ENCODE measurements at places on chromosomes 16 and 17.

DNA sequence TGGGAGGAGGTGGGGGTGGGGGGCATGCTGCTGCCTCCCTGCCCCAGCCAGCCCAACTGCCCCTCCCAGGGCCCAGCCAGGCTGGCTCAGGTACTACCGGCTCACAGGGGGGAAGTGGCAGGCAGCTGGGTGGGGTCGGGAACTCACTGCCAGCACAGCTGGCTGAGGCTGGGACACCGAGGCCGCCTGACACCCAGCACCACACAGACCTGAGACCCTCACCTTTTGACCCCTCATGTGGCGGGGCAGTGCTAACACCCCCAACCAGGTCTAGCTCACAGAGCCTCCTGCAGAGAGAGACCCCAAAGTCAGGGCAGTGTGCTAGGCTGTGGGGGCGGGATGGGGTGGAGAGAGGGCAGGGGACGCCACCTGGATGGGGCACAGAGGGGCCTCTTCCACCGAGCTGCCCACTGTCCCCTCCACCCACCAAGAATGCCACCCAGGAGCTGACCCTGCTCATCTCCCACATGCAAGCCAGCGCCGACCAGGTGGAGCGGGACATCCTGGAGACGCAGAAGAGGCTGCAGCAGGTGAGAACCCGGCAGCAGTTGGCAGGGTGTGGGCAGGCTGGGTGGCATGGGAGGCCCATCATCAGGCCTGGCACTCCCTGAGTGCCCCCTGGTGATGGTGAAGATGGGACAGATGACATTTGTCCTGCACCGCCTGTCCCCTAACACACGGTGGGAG is 3.0 kb downstream of the EVPLL start:
- DNase-seq = no peak

GRCh38 chr17:63120406-63120805 is 154.4 kb downstream of the TANC2 start:
- no peak for DNase-seq

DNA sequence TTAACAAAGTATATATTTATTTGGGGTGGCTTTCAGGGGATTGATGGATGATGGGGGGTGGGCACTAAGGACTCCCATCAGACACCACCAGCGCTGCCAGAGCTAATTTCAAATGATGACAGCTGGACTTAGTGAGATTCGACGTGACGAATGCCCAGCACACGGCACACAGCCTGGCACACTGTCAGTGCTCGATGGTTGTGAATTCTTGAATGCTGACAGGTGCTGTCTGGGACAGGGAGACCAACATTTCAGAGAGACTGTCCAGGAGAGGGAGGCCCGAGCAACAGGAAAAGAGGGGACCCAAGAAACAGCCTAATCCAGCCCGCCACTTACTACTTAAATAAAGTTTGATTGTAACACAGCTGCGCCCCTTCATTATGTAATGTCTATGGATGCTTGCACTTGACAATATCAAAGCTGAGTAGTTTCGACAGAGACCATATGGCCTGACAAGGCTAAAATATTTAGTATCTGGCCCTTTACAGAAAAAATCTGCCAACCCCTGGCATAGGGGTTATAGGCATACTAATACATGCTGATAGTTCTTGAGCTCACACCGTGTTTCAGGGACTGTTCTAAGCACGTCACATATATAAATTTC is 6.2 kb upstream of the MPRIP start:
- no peak for DNase-seq

- no peak for DNase-seq
Observed at GRCh38 chr17:55368706-55369105, 52.9 kb downstream of the MMD start.

DNA sequence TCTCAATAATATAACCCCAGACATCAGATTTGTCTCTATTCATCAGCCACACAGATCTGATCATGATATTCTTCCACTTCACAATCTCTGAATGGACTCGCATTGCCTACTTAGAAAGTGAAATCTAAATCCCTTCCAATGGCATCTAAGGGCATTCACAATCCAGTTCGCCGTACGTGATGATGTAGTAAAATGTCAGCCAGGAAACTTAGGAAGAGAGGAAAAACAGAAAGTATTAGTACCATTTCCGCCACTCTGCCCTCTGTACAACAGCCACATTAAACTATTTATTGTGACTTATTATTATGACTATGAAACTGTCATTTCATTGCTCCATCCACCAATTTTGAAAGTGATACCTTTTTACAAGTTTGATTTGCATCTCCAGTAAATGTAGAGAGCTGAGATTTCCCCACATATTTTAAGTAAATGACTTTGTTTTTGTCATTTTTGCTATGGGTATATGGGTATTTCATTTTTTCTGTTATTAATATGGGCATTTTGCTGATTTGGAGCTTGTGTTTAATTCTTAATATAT is 69.4 kb upstream of the SMIM36 start:
- DNase-seq = no peak

- no peak for DNase-seq
Observed at GRCh38 chr17:75844530-75845057, 390 bp upstream of the UNC13D start.

DNA sequence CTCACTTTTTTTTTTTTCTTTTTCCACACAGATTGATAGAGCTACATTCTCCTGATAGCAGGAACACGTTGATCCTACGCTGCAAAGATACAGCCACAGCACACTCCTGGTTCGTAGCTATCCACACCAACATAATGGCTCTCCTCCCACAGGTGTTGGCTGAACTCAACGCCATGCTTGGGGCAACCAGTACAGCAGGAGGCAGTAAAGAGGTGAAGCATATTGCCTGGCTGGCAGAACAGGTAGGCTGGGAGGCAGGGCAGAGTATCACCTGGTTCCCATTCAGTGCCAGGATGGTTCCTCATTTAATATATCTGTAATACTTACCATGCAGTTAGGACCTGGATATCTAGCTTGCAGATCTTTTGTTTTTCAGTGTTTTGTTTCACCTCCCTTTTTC is 51.1 kb upstream of the VPS4A start:
- no peak for DNase-seq

Measured in naive thymus-derived CD4-positive, alpha-beta T cell (primary cell).